ENCODE measurements at places on chromosomes 3 and 15. TPM values are rescaled to one million over a fixed set of nuclear protein-coding genes. Genes with fewer than 3 reads are reported as not detected.

Gene TMEM207
- total RNA-seq = not detected

Gene CCDC66
- total RNA-seq = 38.2 TPM

Gene ZMYND10
- total RNA-seq = 3.6 TPM

DNA sequence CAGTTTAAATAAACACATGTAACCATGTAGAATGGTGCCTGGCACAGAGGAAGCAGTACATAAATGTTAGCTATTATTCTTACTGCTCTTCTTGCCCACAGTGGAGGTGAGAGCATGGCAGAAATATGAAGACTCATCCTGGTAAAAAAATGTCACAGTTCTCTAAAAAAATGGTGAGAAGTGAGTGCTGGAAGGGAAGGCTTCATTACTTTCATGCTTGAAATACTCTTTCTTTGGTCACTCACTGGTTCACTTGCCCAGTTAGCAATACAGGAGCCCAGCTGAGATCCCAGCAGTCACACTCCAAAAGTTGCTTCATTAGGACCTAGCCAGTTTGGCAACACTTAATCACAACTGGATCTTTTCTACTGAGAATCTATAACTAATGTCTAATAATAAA is 1017.2 kb downstream of the TUSC7 start:
- DNase-seq = no peak

DNA sequence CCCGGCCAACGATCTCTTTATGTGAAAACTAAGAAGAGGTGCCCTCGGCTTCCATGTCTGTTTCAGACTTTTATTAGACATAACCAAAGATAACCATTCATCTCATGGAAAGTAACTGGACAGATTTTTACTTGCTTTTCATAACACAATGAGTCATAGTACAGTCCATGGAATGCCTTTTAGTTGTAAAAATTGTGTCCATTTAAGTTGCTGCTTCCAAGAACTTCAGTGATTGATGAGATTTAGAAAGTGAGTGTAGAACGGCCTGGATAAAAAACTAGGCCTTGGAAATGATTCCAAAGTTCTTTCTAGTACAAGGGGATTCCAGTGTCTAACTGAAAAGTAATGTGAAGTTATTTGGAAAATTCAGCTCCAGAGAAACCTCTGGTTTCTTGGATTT is 10.8 kb downstream of the EIF2AK4 start:
- no peak for DNase-seq

Gene GOLGA8S
- total RNA-seq = 0.20 TPM

Gene DAZL
- total RNA-seq = not detected

Gene SLC6A20
- not detected for total RNA-seq

GRCh38 chr3:151011427-151011826 is 38.9 kb upstream of the CLRN1 start:
- DNase-seq = no peak

- no peak for DNase-seq
Observed at GRCh38 chr15:38111070-38111469, 141.6 kb upstream of the SPRED1 start.

Gene INAFM2
- 8.5 TPM for total RNA-seq

DNA sequence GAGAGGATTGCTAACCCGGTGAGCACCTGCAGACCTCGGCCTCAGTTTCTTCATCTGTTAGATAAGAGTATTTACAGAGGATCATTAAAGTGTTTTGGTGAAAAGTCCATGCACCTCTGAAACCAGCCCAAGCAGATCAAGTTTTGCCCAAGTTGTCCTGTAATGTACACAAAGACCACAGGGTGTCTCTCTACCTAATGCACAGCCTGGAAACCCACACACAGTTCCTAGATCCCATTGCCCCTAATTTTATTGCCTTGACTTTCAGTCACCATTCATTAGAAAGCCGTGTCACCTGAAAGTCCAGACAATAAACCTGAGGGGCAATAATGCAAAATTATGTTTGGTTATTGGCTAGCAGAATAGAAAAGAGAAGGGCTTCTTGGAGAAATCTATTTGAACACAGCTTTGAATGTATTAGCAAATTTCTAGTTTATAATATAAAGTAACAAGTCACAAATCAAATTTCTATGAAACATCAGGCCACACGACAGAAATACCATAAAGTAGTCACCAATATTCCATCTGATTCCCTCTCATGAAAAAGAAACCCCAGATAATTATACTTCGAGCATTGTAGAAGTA is 161.3 kb upstream of the SLC2A2 start:
- peak; percentile 19 for DNase-seq

GRCh38 chr3:25239042-25239441 is 189.0 kb upstream of the RARB start:
- DNase-seq = no peak

GRCh38 chr15:101092867-101093202 is 159.0 kb downstream of the CHSY1 start:
- DNase-seq = no peak

GRCh38 chr15:77646104-77646694 is 13.5 kb upstream of the LINGO1 start:
- no peak for DNase-seq

- DNase-seq = no peak
Observed at GRCh38 chr3:34277110-34277509, 478.7 kb downstream of the PDCD6IP start.

- no peak for DNase-seq
Observed at GRCh38 chr3:42509111-42509510, 6.7 kb downstream of the VIPR1 start.

DNA sequence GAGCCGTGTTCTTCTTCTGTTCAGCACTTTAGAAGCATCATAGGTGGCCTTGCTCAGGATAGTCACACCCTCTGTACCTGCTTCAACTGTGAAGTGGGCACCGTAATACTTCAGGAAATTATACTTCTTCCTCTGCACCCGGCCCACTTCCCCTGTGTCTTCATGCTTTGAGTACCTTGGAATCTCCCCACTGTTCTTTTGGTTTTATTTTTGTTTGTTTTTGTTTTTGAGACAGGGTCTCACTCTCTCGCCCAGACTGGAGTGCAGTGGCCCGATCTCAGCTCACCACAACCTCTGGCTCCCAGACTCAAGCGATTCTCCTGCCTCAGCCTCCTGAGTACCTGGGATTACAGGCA is 1.7 kb downstream of the P2RY14 start:
- peak; percentile 33 for DNase-seq

Gene VEPH1
- total RNA-seq = not detected

Gene CCR1
- 6.4 TPM for total RNA-seq

Gene TTLL13
- 0.87 TPM for total RNA-seq

DNA sequence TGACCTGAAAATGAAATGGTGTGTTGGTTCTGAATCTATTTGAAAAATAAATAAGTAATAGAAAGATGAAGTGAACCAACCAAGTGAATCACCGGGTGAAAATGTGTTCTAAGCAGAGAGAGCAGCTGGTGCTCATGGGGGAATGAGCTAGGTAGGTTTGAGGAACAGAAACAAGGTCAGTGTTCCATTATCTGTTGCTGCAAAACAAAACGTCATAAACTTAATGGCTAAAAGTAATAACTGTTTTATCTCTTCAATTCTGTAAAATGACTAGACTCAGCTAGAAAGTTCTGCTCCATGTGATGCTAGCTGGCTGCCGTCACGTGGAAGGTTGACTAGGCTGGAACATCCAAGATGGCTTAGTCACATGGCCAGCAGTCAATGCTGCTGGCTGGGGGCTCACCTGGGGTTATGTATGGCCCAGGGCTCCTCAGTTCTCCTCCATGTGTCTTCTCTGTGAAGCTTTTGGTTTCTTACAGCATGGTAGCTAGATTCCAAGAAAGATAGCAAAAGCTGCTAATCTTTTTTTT is 13.3 kb upstream of the SH3BP5 start:
- peak; percentile 14 for DNase-seq

Gene OR5H1
- total RNA-seq = not detected

Gene IMPG2
- total RNA-seq = 0.50 TPM

Gene BSN
- total RNA-seq = 0.07 TPM

DNA sequence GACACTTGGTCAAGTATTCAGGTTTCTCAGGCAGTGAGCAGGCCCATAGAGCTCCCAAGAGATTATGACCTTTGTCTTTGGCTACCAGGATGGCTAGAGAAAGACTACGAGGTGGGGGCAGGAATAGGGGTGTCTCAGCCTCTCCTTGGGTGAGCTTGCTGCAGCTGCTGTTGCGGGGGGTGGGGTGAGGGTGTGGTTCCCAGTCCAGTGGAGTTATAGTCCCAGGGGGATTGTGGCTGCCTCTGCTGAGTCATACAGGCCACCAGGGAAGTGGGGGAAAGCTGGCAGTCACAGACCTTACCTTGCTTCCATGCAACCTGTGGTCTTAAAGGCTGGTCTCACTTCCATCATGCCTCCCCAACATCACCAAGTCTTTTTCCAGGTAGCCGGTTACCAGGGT is 31.7 kb downstream of the ATP2C1 start:
- no peak for DNase-seq

GRCh38 chr15:40238532-40239403 is at the start of gene PAK6:
Gene PAK6 (plus strand): TSS chr15:40239063. CDS start chr15:40264786, 25,723 bp downstream.
- peak; percentile 22 for DNase-seq

Gene SEMA6D
- not detected for total RNA-seq

- DNase-seq = no peak
Observed at GRCh38 chr3:100456745-100457144, 35.7 kb upstream of the TMEM45A start.

GRCh38 chr15:39613271-39613670 is 32.4 kb downstream of the THBS1 start:
- no peak for DNase-seq

- DNase-seq = no peak
Observed at GRCh38 chr15:31523027-31523654, 196.5 kb downstream of the KLF13 start.

GRCh38 chr15:77541421-77542181 is 91.1 kb downstream of the LINGO1 start:
- DNase-seq = no peak

- DNase-seq = no peak
Observed at GRCh38 chr3:195450731-195451229, 8.0 kb upstream of the ACAP2 start.

- no peak for DNase-seq
Observed at GRCh38 chr15:38216763-38217162, 35.9 kb upstream of the SPRED1 start.

Gene CHD2
- total RNA-seq = 129 TPM

GRCh38 chr3:103847081-103848062 is 1412.6 kb downstream of the ZPLD1 start:
- DNase-seq = no peak

DNA sequence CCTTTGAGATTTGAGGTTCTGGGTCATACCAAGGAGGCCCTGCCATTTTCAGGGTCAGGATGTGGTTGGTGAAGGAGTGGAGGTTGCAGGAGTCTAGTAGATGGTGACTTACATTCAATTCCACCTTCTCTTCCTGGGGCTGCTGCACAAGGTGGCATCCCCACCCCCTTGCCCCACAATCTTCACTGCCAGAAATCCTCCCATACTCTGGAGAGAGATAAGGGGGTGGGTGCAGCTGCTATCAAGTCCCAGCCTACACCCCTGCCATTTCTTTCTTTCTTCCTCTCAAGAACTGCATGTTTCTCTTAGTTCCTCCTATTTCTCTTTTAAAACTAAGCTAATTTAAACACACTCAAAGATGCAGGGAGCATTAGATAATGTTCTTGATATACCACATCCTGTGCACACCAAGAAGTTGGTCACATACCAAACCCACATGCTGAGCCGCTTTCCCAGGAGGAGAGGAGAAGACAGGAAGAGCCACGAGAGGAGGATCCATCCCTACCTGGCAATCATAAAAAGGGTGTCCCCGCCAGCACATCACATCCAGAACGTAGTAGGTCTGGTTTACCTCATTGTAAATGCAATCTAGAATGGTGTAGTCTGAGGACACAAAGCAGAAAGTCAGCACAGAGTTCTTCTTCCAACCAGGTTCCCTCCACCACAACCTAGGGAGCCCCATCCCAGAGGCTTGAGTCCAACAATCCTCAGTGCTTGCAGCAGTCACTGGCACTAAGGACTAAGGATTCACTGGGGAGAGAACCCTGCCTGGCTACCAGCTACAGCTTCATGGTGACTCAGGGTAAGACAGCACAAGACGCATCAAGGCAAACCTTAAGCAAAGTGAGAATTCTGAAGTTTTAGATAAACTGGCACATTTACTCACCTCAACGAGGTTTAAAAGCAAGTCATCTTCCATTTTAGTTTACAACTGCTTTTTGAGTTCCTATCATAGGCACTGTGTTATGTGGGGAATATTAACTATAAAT is 18.5 kb downstream of the SNUPN start:
- DNase-seq = peak; percentile 61

DNA sequence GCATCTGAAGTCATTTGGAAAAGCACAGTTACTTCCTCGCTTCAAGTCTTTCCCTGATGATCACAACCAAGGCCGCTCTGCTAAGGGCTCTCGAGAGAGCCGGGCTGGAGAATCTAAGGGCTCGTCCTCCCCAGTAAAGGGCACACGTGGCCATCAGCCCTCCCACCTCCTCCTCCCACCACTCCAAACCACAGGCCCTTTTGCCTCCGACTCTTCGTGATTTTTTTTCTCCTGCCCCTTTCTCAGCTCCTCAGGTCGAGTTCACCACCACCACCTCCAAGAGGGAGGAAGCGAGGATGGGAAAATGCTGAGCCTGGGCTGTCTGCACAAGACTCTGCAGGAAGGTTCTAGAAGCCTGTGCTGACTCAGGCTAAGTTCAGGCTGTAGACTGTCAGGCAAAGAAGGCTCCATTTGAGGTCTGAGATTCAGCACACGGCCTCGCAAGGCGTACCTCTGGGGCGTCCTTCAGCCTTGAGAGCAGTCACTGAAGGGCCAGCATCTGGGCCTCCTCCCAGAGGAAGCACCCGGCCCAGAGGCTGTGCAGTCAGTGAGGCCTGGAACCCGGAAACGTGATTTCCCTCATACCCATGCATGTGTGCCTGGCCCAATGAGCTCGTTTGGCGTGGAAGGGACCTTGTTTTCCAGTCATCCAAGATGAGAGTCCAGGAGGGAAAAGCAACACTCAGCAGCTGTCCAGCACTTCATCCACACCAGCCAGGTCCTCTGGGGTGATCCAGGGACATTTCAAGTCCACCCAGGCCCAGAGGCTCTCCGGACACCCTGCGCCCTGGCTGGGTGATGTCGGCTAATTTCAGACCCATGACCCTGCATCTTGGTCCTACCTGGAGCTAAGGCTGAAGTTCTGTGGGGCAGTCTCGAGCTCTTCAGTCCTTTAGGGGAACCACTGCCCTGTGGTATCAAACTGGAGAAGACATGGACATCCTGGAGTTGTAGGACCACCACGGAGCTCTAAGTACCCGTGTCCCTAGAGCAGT is 196.8 kb downstream of the XXYLT1 start:
- no peak for DNase-seq

Gene MRAS
- not detected for total RNA-seq

Gene BOC
- not detected for total RNA-seq

- no peak for DNase-seq
Observed at GRCh38 chr3:60588806-60589205, 662.4 kb downstream of the FHIT start.

GRCh38 chr15:59230531-59231055 is 23.9 kb downstream of the LDHAL6B start:
- DNase-seq = no peak

Gene WDR5B
- 5.8 TPM for total RNA-seq
